ENCODE measurements at places on chromosomes 2 and 18.

- no peak for DNase-seq
Measured at GRCh38 chr2:10932345-10933151, 20.8 kb downstream of the KCNF1 start.

GRCh38 chr2:119289093-119289492, 65.5 kb downstream of the STEAP3 start:
- DNase-seq: no peak

DNA sequence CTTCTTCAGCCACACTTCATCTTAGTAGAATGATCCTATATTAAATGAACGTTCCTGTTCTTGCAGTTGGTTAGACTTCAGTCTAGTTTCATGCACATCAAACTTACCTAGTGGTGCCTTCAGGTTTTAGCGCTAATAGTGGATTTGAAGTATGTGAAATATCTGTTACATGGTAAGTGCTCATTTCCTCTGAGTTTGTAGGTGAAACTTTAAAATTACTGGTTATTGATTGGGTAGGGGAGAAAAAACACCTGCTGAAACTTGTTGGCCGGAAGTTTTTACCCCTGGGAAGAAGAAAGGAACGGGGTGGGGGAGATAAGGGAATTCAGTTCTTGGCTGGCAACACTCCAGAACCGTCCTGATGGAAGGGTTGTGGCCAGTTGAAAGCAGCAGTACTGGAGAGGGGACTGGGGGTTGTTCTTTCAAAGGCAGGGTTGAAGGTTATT, 112.8 kb downstream of the SPTBN1 start:
- DNase-seq: no peak

DNA sequence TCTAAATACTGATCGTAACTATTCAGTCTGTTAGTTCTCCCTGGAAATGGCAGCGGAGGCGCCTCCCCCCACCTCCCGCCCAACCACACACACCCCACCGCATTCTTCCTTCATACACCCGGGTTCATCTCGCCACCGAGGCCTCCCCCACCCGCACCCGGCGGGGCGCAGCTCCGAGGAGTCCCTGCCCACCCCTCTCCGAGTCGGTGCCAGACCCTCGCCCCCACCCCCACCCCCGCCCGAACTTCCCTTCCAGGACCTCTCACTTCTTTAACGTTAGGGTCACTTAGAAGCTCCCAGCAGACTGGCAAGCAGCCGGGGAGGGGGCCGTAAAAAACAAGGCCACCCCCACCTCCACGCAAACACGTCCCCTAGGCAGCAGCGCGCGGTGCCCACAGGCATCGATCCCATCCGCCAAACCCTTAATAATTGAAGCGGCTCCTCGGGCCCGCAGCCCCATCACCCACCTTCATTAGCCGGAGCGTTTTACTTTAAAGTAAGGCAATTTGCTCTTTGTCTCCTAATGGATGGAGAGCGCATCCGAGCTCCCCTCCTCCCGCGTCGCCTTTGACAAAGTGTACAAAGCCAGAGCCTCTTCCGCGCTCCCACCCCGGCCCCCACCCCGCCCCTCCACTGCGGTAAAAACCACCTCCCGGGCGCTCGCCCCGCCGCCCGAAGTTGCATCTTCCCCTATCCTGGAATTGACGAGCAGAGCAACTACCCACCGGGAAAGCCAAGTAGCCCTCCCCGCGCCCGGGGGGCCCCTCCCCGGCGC, 624 bp downstream of the ZNF516 start:
- peak; percentile 28 for DNase-seq

GRCh38 chr2:136126421-136126926, 8.5 kb upstream of the CXCR4 start:
- no peak for DNase-seq

DNA sequence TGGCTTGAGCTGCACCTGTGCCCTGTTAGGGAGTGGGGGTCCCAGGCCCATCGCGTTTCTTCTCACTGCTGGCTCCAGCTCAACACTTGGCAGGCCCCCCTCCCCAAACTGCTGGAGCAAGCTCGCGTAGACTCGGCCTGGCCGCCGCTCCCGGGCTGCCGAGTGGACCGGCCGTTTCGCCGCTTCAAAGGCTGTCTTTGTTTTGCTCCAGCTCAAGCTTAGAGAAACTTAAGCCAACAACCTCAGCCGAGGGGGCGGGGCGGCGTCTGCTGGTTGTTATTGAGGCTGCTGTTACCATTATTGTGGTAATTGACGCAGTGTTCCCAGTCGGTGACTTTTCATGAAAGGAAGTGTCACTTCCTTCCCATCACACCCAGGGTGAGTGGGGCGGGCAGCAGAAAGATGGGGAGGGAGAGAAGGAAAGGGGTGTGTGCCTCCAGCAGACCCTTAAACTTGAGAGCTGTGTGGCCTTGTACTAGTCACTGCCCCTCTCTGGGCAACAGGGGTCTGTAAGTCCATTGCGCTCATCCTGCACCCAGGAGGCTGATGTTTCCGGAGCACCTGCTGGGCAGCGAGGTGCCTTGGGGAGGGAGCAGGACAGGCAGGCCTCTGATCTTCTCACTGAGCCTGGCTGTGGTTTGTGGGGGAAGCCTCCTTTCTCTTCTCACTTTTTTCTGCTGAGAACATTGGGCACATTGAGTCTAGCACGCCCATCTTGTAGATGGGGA, 2.1 kb downstream of the ARID5A start:
- peak; percentile 94 for DNase-seq

Measured in activated CD8-positive, alpha-beta memory T cell treated with anti-CD3 and anti-CD28 coated beads, Interleukin-2, amount 50 U/mL, for 4 hours (primary cell).